ENCODE measurements at places on chromosomes 3 and 15.

DNA sequence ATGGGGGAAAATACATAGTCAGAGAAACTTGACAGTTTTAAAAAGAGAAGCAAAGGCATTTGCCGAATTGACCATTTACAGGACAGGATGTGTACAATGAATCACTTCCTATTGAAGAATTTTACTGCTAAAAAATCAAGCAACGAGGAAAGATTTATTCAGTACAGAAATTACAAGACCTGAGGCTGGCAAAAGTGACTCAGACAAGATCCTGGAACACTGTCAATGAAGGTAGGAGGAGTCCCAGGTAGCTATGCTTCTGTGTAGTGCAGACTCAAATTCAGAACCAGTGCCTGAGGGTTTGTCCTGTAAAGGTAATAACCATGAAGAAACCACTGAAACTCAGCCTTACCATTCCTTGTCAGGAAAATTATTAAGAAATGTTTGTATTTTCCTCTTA, 120.9 kb downstream of the ZMAT3 start:
- no peak for DNase-seq

- DNase-seq: no peak
Observed at GRCh38 chr3:55622733-55623132, 135.6 kb upstream of the WNT5A start.

- DNase-seq: no peak
Observed at GRCh38 chr3:121670676-121671075, 10.0 kb upstream of the HCLS1 start.

DNA sequence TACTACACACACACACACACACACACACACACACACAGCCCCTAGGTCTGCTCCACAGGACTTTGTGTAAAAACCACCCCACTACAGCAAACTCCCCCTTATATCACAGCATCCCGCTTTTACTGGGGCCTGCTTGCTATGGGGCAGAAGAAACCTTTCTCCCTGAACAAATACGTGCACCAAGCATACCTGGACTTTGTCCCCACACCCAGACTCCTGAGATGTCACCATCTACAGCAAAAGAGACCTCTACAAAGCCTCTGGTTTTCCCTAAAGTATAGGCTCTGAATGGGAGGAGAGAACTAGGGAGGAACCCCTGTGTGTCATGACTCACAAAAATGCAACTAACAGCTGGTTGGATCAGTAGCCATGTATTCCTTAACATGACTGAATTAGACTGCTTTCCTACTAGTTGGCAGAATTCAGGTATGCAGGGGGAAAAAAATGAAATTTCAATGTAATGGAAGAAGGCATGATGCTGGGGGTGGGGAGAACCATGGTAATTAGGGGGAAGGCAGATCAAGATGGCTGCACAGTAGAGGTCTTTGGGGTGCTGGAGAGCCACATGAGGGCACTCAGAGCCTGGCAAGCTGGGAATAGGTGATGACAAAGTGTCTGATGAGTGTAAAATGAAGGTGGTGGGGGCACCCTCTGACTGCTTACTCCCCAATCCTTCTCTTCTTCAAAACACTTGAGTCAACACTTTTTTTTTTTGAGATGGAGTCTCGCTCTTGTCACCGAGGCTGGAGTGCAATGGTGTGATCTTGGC, 45.9 kb downstream of the DAPK2 start:
- no peak for DNase-seq

DNA sequence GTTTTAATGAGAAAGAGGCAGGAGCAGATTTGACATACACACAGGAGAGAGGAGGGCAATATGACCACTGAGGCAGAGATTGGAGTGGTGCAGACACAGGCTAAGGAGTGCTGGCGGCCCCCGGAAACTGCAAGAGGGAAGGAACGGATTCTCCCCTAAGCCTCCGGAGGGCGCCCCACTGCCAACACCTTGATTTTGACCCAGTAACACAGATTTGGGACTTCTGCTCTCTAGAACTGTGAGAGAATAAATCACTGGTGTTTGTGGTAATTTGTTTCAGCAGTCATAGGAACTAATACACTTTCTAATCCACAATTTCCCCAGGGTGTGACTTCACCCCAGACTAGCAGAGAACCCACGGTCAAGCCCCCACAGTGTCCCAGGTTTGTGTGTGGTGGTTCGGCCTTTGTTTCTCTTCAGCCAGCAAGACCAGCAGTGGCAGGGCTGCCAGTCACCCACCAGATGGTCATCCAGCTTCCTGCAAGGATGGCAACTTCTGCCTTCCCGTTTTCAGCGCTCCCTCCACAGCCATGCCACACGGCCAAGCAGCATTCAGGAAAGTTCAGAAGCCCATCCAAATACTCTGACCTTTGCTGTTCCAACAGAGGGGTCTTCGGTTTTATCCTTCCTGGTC, 23.6 kb upstream of the TSPAN3 start:
- no peak for DNase-seq

DNA sequence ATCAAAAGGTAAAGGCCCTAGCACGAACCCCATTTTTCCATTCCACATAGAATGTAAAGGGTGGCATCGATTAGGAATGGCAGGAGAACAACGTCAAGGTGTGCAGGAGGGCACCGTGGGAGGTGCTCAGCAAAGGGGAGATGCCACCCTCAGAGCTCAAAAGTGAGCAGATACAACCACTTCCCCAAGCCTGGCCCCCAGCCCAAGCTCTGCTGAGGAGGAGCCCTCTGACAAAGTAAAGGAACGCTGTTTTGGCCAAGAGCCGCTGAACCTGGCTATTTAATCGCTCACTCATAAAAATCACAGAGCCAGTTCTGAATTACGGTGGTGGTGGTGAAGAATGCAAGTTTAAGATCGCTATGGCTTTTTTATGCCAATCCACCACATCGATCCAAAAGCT, 12.4 kb downstream of the GNB5 start:
- DNase-seq: no peak

- DNase-seq: no peak
Observed at GRCh38 chr3:128422762-128423524, 43.7 kb downstream of the DNAJB8 start.

DNA sequence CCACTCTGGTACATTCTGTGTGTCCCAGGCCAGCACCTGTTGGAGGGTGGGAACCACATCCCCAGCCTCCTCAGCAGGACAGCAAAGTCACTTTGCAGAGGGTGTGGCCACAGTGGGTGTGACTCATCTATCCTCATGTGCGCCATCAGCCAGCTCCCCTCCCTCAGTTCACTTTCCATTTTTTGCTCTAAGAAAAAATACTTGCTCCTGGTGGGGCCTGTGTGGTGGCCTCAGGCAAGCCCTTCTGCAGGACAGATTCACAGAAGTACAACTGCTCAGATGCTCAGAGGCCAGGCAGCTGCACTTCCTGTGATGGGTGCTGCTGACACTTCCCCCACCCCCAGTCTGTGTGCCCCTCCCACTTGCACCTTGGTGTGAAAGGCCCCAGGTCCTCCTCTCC, 78.3 kb upstream of the ALDH1L1 start:
- DNase-seq: no peak

DNA sequence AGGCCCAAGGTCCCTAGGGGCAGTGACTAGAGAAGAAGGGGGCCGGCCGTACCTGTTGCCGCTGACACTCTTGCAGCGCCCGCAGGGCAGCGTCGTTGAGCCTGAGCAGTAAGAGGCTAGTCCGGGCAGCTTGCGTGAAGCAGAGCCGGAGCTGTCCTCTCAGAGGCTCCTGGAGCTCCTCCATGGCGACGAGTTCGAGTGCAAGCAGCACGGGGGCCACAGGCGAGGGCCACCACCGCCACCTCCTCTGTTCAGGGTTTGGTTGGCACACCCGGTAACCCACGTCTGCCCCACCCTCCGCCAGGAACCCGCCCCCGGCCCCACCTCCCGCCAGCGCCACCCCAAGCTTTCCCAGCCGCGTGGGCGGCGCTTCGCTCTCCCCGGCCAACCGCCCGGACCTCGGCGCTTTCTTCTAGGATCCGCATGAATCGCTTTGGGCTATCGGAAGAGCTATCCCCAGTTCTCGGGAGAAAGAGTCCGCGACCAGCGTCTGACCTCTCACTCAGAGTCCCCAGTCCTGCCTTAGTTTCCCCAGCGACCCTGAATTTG, at the start of gene ELL3:
ELL3 (minus strand) TSS at position 249 of the 549 bp plus-strand sequence; CDS start at position 184, 65 bp downstream.
- DNase-seq: peak; percentile 73

GRCh38 chr15:53827355-53827754, 67.9 kb upstream of the WDR72 start:
- no peak for DNase-seq

DNA sequence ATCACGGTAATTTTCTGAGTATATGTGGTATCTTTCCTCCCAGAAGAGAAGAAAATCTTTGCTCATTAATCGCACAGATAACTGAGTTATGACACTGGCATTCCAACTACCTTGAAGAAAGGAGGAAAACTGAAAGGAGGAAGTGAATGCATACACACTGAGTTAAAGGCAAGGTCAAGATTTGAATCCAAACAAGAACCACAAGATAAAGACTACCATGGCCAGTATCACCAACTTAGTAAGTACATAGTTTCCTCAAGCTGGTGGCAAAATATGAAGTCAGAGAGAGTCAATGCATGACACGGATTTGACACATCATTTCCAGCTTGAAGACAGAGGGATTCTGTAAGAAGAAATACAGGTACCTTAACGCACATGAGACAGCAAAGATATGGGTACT, 287.5 kb downstream of the ULK4 start:
- DNase-seq: no peak

- no peak for DNase-seq
Observed at GRCh38 chr3:72407766-72408165, 440.5 kb downstream of the SHQ1 start.

DNA sequence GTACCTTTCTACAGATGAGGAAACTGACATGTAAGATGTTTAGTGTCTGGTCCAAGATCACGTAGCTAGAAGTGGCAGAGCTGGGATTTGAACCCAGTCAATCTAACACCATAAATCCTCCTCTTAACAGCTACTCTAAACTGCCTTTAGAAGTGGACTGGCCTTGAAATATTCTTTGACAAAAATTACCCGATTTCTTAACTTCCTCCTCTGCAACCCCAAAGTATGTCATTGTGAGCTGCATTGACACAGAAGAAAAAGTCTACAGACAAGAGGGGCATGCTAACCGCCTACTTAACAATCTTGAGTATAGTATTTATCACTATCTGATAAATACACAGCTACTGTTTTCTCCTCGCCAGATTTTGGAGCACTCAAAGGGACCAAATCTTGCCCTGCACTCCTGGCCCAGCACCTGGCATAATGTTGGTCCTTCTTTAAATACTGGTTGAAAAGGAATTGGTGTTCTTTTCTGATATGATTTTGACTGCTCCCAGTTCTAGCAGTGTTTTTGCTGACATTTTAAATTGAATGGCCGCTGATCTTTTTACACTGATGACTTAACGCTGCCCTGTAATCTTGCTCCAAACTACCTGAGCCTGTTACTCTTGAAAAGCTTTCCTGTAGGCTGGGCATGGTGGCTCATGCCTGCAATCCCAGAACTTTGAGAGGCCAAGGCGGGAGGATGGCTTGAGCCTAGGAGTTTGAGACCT, 36.9 kb downstream of the ITPR1 start:
- no peak for DNase-seq

- DNase-seq: no peak
Observed at GRCh38 chr3:38698061-38698460, 48.6 kb upstream of the SCN5A start.

GRCh38 chr15:29448320-29448719, 178.7 kb upstream of the NSMCE3 start:
- DNase-seq: no peak

GRCh38 chr3:87491843-87492242, 215.5 kb upstream of the POU1F1 start:
- no peak for DNase-seq

- DNase-seq: no peak
Observed at GRCh38 chr3:103968131-103968530, 1398.6 kb upstream of the ALCAM start.

DNA sequence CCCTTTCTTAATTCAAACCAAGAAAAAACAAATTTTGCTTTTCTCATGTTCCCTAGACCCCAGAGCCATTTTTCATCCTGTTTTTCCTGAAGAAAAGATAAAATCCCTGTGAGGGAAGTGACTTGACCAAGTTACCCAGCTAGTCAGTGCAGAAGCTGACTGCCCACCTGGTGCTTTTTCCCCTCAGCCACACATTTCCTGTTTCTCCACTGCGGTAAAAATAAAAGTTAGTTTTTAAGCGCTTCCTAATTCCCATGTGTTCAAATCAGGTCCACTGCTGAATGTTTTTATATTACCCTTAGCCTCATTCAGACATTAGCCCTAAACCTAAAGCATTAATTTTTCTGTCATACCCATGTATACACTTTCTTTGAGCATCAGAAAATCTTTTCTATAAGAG, 26.1 kb downstream of the PPP2R3A start:
- no peak for DNase-seq

DNA sequence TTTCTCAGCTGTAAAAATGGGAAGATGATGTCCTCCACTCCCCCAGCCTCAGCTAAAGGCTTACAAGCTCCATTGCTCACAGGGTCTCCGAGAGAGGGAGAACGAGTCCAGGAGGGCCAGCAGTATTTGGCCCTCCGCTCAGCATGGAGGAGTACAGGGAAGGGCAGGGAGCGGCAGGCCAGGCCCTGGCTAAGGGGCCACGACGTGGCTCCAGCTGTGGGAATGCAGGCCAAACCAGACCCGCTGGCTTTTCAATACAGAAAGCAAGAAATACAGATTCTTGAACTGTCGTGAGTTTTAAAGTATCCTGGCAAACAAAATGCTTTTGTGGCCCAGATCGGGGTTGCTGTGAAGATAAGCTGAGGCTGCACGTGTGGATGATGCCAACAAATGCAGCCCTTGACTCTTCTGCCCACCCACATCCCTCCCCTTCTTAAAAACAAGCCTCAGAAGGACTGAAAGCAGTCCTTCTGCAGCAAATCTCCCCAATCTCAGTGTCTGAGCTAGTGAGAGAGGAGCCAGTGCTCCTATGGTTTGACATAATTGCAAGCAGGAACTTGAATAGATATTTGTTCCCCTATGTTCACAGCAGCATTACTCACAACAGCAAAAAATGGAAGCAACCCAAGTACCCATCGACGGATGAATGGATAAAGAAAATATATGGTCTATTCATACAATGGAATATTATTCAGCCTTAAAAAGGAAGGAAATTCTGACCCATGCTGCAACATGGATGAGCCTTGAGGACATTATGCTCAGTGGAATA, 18.5 kb upstream of the FBLN2 start:
- no peak for DNase-seq

- DNase-seq: peak; percentile 13
Observed at GRCh38 chr15:68829068-68829467, 8.4 kb upstream of the ANP32A start.

- DNase-seq: no peak
Observed at GRCh38 chr3:146503461-146504202, 34.3 kb upstream of the PLSCR2 start.

DNA sequence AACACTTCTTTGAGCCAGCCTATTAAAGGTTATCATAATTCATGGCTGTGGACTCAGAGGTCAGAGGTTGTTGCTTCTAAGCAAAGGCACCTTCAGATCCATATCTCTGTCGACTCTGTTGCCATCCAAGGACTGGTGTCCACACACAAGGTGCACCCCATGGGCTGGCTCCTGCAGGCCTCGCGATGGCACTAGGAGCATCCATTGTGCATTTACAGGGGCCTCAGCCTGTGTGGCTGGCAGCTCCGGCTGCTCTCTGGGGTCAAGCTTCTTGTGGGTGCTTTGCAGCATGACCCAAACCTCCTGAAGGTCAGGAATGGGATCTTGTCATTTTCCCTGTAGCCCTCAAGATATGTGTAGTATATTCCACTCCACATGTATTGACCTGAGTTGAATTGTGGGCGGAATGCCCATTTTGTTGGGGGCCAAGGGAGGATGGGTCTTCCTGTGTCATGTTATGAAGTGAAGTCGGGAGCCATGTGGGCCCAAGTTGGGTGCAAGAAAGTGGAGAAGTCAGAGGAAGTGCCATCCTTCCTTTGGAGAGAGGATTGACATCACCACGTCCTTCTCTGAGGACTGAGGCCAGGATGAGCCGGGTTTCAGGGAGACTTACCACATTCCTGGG, 43.9 kb downstream of the CHDH start:
- no peak for DNase-seq
